ENCODE measurements at places on chromosomes 4 and X. TPM values are rescaled to one million over a fixed set of nuclear protein-coding genes. Genes with fewer than 3 reads are reported as not detected.

The ARHGAP36 gene
- polyA plus RNA-seq = 0.40 TPM

The CT45A2 gene
- polyA plus RNA-seq = 0.45 TPM

The ASB12 gene
- 0.63 TPM for polyA plus RNA-seq

The PAGE2B gene
- polyA plus RNA-seq = not detected

The CTAG2 gene
- polyA plus RNA-seq = not detected

Measured in right lung (tissue), 10 donors.